Breast epithelium (tissue), 4 donors: ENCODE measurements at places on chromosomes 13 and 19.

DNA sequence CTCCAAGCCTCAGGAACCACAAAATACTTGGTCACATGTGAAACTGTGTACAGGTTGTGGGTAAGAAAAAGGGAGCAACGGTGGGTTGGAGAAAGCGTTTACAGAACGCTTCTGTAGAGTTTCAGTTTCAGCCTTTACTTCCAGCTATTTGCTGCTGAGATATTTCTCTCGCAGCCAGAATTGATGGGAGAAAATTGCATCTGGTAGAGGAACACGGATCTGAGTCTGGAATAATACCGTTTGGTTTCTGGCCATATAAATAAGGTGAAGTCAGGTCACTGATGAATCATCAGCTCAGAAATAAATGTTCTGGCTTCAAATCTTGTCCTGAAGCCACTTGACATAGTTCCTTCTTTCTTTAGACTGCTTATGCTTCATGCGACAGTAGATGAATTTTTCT, 20.3 kb upstream of the RFC3 start:
- H3K4me1 ChIP-seq = no peaks in the 10 kb centered on the region
- no peaks in the 10 kb centered on the region for H3K27me3 ChIP-seq
- H3K27ac ChIP-seq = peak overlapping the region; percentile 79
- no peaks in the 10 kb centered on the region for H3K36me3 ChIP-seq
- DNase-seq = no peak

DNA sequence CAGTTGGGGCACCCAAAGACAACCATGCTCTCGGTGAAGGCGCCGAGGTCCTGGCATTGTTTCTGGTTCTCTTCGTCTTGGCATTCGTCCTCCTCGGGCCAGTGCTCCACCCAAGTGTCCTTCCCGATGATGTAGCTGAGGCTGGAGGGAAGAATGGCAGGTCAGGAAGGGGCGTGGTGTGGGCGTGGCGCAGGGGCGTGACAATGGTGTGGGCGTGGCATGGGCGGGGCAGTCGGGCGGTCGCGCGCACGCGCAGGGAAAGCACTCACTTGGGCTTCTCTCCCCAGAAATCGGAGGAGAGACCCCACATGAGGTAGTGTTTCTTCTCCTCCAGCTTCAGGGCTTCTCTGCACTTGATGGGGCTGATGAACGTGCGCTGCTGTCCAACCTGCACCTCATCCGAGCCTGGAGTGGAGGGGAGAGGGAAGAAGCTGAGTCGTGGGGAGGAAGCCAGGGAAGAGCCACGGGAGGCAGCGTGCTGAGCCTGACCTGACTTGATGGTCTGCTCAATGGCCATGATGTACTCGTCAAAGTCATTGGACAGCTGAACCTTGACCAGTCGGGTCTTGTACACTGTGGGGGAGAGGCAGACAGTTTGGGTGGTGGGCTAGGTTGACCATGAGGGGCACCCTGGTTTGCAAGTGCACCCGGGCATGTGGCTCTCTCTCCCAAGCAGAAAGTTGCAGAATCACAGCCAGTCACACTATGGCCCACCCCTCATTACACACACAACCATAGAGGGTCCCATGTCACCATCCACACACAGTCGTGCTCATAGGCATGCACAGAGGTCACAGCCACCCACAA, 8.1 kb upstream of the TNFSF14 start:
- H3K4me3 ChIP-seq = no peak overlapping the region
- no peaks in the 10 kb centered on the region for H3K27me3 ChIP-seq
- no peaks in the 10 kb centered on the region for H3K36me3 ChIP-seq
- no peak overlapping the region for H3K27ac ChIP-seq
- no peaks in the 10 kb centered on the region for H3K4me1 ChIP-seq
- DNase-seq = no peak

- no peaks in the 10 kb centered on the region for H3K27me3 ChIP-seq
- no peak overlapping the region for H3K27ac ChIP-seq
- DNase-seq = no peak
- H3K4me1 ChIP-seq = no peaks in the 10 kb centered on the region
- no peaks in the 10 kb centered on the region for H3K36me3 ChIP-seq
Measured at GRCh38 chr13:37899753-37900152, 30.2 kb upstream of the TRPC4 start.

DNA sequence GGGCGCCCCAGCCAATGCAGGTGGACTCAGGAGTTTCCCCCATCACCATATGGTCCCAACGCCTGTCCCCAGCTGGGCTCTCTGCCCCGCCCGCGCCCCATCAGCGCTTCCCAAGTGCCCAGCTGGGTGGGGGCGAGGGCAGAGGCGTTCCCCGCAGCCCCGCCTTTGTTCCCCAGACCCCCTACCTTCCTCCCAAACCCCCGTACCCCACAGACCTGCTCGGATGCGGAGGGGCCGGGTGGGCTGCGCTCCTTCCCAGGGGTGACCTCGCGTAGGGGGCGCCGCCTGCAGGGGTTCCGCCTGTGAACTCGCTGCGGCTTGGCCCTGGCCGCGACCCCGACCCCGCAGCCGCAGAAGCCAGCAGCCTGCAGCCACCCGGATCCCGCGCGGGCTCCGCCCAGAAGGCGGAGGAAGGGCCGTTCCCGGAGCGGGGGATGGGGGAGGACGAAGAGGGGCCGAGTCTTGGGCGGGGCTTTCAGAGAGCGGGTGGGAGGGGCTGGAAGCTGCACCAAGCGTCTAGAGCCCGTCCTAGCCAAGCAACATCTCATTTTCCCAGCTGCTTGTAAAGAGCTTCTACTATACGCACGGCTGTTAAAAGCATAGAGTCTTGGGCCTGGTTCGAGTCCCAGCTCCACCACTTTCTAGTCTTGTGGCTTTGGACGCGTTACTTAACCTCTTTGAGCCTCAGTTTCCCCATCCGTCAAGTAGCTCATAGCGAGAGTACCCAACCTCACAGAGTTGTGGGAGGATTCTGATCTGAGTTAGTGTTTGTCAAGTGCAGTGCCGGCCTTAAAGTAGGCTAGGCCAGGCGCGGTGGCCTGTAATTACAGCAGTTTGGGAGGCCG, at the start of gene RAB3D:
RAB3D (minus strand) TSS at position 404 of the 845 bp plus-strand sequence. CDS start 2,258 bp downstream, outside the sequence.
- DNase-seq = peak; percentile 83
- peak within 1 kb of the TSS; percentile 87 for H3K4me3 ChIP-seq
- no peaks in the 10 kb centered on the region for H3K27me3 ChIP-seq
- H3K4me1 ChIP-seq = no peaks in the 10 kb centered on the region
- H3K36me3 ChIP-seq = no peaks in the 10 kb centered on the region

DNA sequence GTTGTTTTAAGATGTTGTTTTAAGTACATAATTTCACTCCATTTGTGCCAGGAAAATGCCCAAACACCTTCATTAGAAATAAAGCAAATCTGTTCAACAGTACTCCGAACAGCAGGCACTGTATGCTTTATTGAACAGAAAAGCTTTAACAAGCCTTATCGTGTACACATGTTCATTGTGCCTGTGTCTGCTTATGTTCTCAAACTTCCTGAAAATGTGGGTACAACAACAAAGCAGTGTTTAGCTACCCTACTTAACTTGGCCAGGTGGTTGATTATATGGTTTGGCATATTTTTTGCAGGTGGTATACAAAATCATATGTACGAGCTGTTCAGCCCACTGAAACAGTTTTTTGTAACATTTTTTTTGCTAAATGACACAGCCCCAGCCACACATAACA, 718.0 kb downstream of the DACH1 start:
- H3K4me1 ChIP-seq = no peaks in the 10 kb centered on the region
- H3K4me3 ChIP-seq = no peak overlapping the region
- DNase-seq = no peak
- H3K36me3 ChIP-seq = no peaks in the 10 kb centered on the region
